Endothelial cell of umbilical vein (primary cell): ENCODE measurements at places on chromosomes 7 and 10. TPM values are rescaled to one million over a fixed set of nuclear protein-coding genes. Genes with fewer than 3 reads are reported as not detected.

The LAMTOR4 gene
- polyA plus RNA-seq = 492 and 520 TPM in 2 replicates

- no peak for DNase-seq
Observed at GRCh38 chr7:3914051-3914775, 613.2 kb downstream of the SDK1 start.

GRCh38 chr7:27478556-27478955 is 184.1 kb downstream of the HIBADH start:
- no peak for DNase-seq

GRCh38 chr10:70359017-70359550 is 23.3 kb downstream of the LRRC20 start:
- DNase-seq = no peak
